ENCODE measurements at places on chromosomes 7 and 10.

- no peak for DNase-seq
Measured at GRCh38 chr10:110215286-110216170, 8.1 kb downstream of the MXI1 start.

DNA sequence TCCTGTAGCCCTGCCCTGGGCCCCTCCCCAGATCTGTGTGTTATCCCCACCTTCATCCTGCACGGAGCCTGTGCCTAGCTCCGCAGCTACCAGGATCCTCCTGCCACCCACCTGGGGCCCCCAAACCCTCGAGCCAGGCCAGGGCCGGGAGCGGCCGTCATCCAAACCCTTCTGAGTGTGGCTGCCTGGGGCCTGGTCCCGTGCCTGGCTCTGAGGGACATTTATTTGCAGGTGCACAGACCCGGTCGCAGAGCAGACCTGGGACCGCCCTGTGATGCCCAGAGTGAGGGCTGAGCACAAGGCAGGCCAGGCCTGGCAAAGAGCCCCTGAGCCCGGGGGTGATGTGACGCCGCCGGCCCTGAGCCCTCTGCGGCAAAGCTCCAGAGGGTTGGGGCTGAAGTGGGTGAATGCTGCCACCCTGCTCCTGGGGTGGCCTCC, 27.4 kb upstream of the INPP5A start:
- DNase-seq = no peak

GRCh38 chr10:92830478-92831389, 17.6 kb upstream of the EXOC6 start:
- no peak for DNase-seq

- DNase-seq = no peak
Measured at GRCh38 chr10:133237588-133238465, at the start of gene VENTX. VENTX (plus strand) TSS chr10:133237855; CDS start chr10:133237915, 60 bp downstream.

DNA sequence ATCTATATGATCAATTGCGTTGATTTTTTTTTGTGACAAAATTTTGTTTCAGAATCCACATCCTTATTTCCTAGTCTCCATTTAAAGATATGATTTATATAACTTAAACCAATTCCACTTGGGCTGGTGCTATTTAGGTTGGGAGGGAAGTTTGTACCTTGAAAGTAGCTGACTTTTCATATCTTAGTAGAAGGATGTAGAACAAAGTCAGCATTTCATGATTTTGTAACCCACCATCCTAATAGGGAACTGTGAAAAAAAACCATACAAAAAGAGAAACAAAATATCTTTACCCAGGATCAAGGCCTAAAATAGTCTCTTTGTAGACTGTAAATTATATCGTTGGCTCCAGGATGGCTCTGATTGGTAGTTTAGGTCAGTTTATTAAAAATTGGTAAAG, 8.3 kb downstream of the HECTD2 start:
- DNase-seq = no peak

GRCh38 chr7:131527456-131527855, 29.0 kb downstream of the PODXL start:
- DNase-seq = no peak

- no peak for DNase-seq
Measured at GRCh38 chr10:94591461-94592205, 46.0 kb downstream of the HELLS start.

- DNase-seq = no peak
Measured at GRCh38 chr7:86768394-86768793, 124.7 kb downstream of the GRM3 start.

DNA sequence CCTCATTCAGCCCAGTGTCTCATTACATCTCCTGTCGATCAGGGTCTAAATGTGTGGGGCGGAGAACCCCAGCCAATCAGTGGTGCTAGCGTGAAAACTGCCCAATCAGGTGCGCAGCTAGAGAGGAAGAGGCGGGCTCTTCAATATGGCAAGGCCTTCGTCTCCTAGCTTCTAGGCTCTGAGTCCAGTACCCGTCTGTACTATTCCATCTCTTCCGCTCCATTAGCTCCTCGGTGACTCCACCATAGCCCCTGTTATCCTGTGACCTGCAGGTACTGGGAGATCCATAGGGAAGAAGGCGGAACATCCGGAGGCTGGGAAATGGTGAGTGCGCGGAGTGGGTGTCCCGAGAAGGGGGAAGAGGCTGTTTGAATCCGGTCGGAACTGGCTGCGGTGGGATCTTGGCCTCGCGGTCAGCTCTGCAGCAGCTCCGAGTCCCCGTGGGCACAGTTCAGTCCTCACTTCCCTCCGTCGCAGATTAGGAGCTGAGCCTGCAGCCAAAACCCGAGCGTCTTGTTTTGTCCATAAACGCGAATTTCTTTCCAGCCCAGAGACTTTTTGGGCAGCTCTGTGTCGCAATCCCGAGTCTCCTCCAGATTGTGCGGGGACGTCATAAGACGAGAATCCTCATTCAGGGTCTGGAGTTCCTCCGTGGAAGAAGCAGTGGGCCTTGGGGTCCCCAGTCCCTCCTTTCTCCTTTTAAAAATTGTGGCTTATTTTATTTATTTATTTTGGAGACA, at the start of gene ZNF727:
Gene ZNF727 (plus strand): TSS at position 134 of the 740 bp plus-strand sequence. CDS start 188 bp downstream, at position 322.
- DNase-seq = peak; percentile 82

GRCh38 chr10:52729271-52730104, 43.1 kb downstream of the MBL2 start:
- DNase-seq = no peak

DNA sequence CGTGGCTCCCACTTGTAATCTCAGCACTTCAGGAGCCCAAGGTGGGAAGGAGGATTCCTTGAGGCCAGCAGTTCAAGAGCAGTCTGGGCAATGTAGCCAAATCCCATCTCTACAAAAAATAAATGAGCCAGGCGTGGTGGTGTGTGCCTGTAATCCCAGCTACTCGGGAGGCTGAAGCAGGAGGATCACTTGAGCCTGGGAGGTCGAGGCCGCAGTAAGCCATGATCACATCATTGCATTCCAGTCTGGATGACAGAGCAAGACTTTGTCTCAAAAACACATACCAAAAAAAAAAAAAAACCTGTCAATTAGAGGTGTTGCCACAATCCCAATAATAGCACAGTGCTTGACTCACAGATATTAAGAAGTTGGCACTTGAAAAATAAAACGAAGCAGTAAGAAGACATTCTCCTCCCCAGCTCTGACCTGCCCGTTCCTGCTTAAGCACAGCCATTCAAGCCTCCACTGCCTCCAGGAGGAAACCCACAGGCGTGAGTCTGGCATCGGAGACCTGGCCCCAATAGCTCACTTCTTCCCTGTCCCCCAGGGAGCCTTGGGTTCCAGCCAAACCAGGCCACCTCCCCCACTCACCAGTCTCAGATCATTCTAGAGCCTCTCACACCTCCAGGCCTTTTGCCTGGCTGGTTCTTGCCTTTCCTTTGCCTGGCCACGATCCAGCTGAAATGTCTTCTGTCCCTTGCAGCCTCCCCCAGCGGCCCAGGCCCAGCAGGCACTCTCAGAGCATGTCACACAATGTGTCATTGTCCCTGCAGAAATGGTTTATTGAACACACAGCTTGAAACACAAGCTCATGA, 45.3 kb upstream of the GTF2I start:
- DNase-seq = peak; percentile 47

DNA sequence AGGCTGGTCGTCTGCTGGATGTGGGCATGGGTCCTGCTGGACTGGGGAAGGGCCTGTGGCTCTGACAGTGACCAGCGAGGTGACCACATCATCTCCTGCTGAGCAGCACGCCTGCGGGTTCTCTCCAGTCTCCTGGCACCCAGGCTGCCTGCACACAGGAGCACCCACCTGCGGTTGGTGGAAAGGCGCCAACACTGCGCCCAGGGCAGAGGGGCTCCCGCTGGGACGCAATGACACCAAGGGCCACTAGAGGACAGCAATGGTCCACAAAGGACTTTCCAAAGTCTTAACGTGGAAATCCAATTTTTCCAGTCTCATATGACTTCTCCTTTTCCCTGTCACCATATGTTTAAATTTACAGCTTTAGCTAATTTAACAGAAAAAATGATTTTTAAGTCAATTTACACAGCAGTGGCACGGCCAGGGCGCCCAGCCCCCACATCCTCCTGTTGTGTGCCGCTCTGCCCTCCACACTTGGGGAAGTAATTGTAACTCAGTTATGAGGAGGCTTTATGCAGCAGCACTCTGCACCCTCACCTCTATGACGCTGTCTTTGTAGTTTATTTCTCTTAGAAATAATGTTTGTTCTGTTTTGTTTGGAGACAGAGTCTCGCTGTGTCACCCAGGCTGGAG, 38.1 kb downstream of the CFAP46 start:
- peak; percentile 29 for DNase-seq

DNA sequence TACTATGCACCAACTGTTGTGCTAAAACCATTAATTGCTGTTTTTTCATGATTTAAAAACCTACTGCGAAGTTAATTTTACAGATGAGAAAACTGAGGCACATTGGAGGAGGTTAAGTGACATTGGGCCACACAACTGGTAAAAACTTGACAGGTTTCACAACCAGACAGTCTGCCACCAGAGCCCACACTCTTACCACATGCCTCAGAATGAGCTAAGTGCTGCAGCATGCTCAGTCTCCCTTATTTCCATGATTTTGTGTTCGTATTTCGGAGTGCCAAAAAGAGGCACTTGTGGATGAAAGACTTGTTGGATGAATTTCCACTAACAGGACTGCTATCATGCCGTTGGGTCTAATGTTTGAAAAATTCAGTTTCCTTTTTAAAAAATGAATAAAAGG, 77.4 kb downstream of the PCLO start:
- DNase-seq = no peak

GRCh38 chr7:108278776-108279175, 148.6 kb upstream of the LAMB4 start:
- DNase-seq = no peak

DNA sequence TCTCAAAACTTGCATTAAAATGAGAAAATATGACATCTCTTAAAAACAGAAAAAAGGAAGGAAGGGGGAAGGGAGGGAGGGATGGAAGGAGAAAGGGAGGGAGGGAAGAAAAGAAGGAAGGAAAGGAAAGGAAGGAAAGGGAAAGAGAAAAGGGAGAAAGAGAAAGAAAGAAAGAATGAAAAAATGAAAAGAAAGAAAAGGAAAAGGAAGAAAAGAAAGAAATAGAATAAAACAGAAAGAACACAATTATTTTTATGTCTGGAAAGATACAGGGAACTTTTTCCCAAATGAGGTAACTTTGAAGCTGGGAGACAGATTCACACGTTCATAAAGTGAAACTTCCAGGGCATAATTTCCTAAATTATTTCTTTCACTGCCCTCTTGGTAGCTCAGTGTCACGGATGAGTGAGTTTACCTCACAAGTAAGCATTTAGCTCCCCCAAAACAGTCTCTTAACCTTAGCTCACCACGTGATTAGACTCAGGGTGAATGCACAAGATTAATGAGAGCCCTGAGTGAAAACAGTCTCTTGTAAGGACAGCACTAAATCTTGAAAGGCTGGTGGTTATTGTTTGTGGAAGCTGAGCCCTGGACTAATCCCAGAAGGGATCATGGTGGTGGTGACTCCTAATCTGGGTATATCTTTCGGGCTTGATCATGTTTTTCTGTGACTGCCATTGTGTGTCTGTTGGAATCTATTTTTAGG, 74.1 kb upstream of the HDAC9 start:
- no peak for DNase-seq

DNA sequence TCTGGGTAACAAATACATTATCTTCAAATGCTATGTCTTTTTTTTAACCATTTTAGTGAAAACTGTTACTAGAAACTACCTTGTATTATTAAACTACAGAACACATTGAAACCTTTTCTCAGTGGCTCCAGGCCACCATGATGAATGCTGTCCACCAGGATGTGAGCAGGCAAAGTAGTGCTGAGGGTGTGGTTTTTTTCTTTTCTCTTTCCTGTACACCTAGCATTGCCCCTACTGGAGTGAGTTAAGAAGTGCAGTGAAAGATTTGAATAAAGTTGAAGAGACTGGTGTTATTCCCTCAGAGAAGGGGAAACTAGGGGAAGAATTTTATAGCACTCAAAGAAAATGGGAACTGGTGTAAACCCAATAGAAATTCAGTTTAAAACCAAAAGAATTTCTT, 120.0 kb upstream of the SAMD8 start:
- DNase-seq = no peak

DNA sequence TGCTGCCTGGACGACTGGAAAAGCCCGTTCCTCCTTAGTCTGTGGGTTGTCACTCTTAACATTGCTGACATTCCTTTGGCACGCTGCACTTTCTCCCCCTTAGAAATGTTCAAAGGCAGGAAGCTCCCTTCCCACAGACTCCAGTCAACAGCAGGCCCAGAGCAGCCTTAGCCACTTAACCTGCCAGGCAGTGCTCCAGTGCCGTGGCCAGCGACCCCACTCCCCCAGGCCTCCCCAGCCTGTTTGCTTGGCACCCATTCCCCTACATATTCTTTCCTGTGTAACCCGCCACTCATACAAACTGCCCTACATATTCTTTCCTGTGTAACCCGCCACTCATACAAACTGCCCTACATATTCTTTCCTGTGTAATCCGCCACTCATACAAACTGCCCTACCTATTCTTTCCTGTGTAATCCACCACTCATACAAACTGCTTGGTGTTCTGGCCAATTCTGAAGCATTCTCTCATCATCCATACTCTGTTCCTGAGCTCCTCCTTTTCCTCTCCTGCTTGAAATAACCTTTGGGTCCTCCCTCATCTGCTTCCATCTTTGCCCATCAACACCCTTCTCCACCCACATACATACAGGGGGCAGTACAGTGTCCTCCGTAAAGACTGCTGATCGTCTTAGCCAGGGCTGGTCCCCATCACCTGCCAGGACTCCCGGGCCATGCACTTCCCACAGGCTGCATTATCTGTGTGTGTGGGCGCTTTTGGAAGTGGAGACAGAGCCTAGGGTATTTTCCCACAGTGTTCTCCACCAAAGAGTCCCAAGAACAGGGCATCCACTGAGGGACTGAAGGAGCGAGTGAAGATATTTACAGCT, 57.3 kb downstream of the ADARB2 start:
- no peak for DNase-seq

DNA sequence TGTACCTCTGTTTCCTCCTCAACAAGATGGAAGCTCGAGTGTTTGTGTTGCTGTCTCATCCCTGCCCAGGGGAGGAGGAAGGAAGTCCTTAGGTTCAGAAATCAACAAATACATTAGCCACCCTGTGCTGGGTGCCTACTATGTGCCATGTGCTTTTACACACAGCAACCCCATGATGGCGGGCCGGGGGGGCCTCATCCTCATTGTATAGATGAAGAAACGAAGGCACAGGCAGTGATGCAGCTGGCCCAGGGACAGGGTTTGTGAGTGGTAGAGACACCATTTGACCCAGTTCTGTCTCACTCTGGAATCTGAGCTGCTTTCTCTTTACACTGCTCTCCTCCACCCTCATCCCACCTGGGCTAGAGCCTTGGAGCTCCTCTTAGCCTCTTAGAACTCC, 1.9 kb upstream of the CALHM2 start:
- no peak for DNase-seq

All from head of caudate nucleus (tissue), 42 donors.